ENCODE measurements at places on chromosomes 16 and 17.

- no peak for DNase-seq
These were observed 26.8 kb downstream of the TBC1D16 start for GRCh38 chr17:80008848-80009247.

GRCh38 chr16:46954562-46954961 lies 18.9 kb downstream of the DNAJA2 start:
- DNase-seq, result no peak

DNA sequence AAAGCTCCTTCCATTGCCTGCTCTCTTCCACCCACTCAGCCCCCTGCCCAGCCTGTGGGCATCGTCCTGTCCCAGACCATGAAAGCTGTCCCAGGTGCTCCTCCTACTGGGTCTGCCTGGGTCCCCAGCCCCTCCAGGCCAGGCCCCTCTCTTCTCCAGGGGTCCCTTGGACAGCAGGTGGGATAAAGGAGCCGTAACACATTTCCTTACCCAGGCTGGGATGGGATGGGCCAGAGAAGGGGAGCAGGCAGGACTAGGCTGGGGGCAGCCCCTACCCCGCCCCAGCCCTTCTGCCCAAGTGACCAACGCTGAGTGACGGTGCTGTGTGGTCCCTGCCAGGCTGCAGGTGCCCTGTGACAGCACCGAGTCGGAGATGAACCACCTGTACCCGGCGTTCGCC lies 80.1 kb downstream of the MGAT5B start:
- DNase-seq, result no peak

GRCh38 chr17:43212641-43213490 lies 1.2 kb downstream of the TMEM106A start:
- DNase-seq, result no peak

DNA sequence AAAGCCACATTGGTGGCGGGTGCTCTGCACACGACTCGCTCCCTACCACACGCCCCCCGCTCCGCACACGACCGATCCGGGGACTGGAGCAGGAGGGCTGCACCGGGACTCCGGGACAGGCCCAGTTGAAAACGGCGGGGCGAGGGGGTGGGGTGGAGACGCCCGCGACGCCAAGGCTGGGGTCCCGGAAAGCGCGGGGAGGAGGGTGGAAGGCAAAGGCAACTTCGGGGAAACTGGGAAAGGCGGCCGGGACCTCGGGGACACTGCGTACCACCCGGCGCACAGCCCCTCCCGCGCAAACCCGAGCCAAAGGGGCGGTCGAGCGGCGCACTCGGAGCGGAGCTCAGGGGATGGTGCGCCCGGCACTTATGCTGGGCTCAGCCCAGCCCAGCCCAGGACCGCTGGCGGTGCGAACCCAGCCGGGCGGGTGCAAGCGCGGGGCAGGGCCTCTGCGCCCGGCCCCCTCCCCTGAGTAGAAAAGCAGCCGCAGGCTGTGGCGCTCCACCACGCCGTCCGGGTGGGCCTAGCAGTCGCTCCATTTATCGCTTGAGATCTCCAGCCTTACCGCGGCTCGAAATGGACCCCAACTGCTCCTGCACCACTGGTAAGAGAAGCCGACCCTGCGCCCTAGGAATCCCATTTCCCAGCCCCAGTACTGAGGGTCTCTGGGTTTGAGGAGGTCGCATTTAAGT lies at the start of gene MT1M:
MT1M (plus strand) TSS at position 504 of the 692 bp plus-strand sequence; CDS start at position 577, 73 bp downstream.
- no peak for DNase-seq

DNA sequence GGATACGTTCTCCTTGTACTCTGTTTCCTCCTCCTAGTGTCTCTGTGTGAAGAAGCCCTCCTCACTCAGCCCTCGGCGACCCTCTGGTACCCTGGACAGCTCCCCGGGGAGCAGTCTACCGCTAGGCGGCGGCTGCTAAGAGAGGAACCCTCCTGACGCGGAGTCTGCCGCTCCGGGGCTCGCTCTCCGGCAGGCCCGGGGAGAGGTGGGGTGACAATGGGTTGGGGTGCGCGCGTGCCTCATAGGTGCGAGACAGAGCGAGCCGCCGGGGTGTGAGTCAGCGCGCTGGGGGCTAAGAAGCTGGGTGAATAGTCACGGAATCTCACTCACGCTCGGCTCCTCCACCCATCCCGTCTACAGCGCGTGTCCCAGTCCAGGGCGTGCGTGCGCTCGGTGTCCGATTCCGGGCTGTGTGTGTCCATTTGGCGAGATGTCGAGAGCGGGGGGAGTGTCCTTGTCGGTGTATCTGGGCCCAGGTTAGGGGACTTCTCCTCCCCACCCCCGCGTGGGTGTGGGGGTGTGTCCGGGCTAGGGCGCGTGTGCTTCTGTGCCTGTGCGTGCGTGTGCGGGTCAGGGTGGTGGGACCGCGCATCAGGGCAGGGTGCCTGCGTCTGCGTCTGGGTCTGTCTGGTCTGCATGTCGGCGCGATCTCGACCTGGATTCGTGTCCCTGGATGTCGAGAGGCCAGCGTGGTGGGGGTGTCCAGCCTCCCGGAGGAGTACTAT lies 577 bp upstream of the HS3ST2 start:
- DNase-seq, result no peak

- no peak for DNase-seq
These were observed 25.4 kb upstream of the WSB1 start for GRCh38 chr17:27268394-27269085.

DNA sequence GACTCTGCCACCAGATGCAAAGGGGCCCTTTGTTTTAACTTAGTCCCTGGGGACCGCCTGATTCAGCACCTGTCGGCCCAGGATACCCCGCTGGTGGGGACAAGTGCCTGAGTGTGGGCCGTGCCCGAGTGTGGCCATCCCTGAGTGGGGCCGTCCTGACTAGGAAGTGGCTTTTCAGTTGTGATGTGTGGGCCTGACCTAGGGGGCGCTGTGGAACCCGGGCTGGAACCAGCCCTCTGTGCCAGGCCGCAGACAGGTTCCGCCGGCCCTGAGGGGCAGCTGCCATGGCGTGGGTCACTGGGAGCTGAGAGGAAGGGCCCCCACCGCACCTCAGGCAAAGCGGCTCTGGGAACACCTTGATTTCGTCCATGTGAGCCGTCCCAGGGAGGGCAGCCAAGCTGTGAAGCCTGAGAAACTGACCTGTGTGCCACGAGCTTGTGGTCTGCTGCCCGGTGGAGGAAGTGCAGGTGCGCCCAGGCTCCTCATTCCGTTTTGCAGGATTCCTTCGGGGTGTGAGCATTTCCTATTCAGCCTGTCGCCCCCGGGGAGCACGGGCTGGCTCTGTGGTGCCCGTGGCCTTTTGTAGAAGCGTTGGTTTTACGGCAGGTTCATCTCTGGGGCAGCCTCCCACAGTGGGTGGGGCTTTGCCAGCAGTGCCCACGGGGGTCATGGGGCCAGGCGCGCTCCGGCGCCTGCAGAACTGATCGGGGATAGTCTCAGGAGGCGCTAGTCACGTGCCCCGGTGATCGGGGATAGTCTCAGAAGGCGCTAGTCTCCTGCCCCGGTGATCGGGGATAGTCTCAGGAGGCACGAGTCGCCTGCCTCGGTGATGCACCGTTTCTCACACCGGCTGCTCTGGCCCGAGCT lies 5.3 kb downstream of the RPL13 start:
- no peak for DNase-seq

DNA sequence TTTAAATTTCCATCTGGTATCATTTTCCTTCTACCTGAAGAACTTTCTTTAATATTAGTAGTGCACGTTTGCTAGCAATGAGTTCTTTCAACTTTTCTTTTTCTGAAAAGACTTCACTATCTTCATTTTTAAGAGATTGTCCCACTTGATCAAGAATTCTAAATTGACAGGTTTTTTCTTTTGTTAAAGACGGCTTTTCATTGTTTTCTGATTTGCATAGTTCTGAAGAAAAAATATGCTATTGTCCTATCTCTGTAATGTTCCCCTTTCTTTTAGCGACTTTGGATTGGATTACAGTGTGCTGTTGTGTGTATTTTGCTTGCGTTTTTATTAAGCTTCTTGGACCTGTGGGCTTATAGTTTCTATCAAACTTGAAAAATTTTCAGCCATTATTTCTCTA lies 126.3 kb upstream of the NACA2 start:
- no peak for DNase-seq

DNA sequence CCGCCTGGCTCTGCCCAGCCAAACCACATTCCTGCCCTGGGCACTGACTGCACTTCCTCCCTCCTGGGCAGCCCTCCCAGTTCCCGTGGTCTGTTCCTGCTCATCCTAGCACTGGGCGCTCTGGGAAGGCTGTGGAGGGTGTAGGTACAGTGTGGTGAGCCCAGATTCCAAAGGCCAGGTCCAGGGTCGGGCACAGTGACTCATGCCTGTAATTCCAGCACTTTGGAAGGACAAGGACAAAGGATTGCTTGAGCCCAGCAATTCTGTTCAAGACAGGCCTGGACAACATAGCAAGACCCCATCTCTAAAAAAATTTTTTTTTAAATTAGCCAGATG lies 30.6 kb downstream of the C16orf74 start:
- no peak for DNase-seq

- DNase-seq, result no peak
These were observed 118.0 kb upstream of the RPL38 start for GRCh38 chr17:74085434-74085833.

- DNase-seq, result no peak
These were observed 2.3 kb upstream of the PAFAH1B1 start for GRCh38 chr17:2591040-2591640.

- DNase-seq, result no peak
These were observed 98.3 kb downstream of the ABCC6 start for GRCh38 chr16:16124974-16125373.

DNA sequence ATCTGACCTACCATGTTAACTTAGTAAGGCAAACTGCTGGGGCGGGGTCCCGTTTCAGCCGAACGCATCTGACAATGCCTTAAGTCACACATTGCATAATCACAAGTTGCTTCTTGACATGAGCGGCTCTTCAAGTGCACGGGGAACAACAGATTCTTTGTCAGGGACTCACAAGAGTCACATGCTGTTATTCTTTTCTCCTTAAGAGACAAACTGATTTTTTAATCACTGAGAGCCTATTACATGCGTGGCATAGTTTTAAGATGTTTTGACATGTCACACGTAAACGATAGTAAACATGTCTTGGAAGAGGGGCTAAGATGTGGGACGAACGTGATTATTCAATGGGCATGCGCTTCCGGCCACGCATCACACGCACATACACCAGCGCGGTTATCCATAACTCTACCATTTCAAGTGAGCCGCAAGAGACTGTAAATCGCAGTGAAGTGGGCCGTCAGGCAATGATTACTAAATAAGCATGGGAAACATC lies 63.4 kb downstream of the ADCY9 start:
- no peak for DNase-seq

Data from stimulated activated CD4-positive, alpha-beta T cell treated with anti-CD3 and anti-CD28 coated beads, TNF-alpha, amount 100 ng/mL, for 4 hours (primary cell).